ENCODE measurements at places on chromosomes 3 and 15.

DNA sequence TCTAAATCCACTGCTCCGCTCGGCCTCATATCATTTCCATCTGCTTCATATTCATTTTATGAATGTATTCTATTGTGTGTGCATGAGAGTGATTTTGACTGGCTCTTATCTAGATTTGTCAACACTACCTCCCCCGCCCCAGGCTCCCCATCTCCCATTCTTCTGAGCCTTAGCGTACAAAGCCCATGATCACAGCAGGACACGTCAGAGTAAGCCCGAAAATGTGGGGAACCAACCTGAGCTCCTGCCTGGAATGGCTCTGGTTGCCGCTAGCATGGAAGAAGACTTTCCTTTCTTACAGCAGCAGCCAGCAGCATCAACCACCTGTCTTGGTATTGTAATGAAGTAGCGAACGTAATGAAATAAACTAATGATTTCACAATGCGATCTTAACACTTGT lies 61.4 kb downstream of the GABRB3 start:
- no peak for DNase-seq

- no peak for DNase-seq
Observed at GRCh38 chr3:112755845-112756613, 90.6 kb downstream of the CD200R1L start.

DNA sequence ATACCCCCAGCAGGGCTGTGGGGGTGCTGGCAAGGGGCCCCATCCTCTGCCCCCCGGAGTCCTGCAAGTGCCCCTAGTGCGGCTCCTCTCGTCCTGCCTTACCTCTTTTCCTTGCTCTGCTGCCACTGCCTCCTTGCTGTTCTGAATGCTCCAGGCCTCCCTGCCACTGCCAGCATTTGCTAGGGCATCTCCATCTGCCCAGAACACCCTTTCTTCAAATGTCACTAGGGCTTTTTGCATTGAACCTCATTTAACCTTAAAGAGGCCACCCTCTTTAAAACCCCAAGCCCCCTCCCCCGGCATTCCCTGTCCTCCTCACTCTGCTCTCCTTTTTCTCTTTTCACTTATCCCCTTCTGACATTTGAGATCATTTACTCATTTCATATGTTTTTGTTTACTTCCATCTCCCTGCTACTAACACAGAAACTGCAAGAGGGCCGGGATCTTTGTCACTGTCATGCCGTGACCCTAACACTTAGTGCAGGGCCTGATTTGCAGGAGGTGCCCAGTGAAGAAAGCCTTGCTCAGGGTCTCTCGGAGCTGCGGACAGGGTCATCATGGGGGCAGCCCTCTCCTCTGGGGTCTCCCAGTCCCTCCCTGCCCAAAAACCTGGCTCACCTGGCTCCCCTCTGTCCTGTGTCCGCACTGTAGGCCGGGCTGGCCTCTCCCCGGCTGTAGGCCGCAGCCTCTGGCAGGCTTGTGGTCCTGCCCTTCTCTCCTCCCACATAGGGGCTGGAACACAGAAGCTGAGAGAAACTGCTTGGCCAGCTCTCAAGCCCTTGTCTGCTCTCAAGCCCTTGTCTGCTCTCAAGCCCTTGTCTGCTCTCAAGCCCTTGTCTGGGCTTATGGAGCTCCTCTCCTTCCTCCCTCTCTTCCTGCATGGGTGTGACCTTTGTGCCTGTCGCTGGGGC lies at the start of gene ACOX2:
ACOX2 (minus strand) TSS at position 690 of the 911 bp plus-strand sequence. CDS start 2,084 bp downstream, outside the sequence.
- DNase-seq = no peak

- no peak for DNase-seq
Observed at GRCh38 chr3:53219895-53220483, 35.8 kb downstream of the TKT start.

DNA sequence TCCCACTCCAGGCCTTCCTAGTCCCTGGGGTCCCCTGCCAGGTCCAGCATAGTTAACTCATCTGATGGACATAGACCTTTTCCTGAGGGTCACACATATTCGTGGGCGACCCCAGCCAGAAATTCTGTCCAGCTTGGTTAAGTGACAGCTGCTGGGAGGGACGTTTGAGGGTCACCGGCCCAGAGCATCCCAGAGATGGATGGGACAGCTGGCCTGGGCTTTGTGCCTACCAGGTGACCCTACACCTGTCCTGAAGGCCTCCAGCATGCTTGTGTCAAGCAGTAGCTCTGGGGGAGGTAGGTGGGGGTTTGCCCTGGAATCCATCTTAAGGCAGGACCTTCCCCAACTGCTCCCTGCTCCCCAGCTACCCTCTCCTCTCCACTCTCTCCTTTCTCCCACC lies 9.1 kb upstream of the DAG1 start:
- no peak for DNase-seq

GRCh38 chr3:178352326-178353005 lies 183.8 kb upstream of the KCNMB2 start:
- DNase-seq = no peak

GRCh38 chr15:84863565-84864443 lies 20.7 kb upstream of the SLC28A1 start:
- no peak for DNase-seq

GRCh38 chr3:153379516-153379915 lies 217.5 kb downstream of the RAP2B start:
- DNase-seq = no peak

GRCh38 chr15:27746401-27746955 lies 352.6 kb downstream of the OCA2 start:
- no peak for DNase-seq

- DNase-seq = no peak
Observed at GRCh38 chr3:39541917-39542329, 74.4 kb downstream of the MOBP start.

- no peak for DNase-seq
Observed at GRCh38 chr3:168117853-168118313, 22.2 kb upstream of the GOLIM4 start.

DNA sequence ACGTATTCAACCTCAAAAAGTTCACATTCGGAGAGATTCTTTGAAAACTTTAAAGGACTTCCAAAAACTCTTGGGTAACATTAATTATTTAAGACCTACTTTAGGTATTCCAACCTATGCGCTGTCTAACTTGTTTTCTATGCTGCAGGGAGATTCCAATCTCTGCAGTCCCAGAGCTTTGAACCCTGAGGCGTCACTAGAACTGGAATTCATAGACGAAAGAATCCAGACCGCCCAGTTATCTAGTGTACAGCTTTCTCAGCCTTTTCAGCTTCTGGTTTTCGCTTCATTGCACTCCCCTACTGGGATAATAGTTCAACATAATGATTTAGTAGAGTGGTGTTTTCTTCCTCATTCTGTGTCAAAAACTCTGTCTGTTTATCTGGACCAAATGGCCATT lies 711.3 kb downstream of the ROBO1 start:
- no peak for DNase-seq

- no peak for DNase-seq
Observed at GRCh38 chr15:81087066-81087465, 47.0 kb upstream of the CFAP161 start.
